ENCODE measurements at places on chromosomes 6 and 20.

GRCh38 chr20:47558295-47559066 is 56.8 kb downstream of the NCOA3 start:
- no peak for DNase-seq

DNA sequence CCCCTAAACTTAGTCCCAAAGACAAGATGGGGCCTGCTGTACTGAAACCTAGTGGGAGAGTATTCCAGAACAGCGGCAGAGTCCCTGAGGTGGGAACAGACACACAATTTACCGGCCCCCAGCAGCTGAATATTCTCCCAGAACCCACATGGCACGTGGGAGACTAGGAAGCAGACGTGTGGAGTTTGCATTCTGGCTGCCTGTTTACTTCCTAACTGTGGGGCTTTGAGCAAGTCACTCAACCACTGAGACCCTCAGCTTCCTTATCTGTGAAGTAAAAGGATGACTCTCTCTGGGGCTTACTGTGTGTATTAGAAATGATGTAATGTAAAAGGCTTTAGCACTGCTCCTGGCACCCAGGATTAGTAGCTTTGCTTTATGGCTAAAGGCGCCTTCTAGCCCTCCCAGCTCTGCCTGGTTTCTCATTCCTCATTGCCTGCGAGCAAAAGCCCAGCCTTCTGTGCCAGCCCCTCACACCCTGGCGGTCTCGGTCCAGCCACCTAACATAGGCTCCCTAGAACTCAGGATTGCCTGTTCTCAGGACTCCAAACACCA is 353.1 kb downstream of the CDC5L start:
- no peak for DNase-seq

- no peak for DNase-seq
Observed at GRCh38 chr6:130982941-130983456, 80.0 kb downstream of the EPB41L2 start.

DNA sequence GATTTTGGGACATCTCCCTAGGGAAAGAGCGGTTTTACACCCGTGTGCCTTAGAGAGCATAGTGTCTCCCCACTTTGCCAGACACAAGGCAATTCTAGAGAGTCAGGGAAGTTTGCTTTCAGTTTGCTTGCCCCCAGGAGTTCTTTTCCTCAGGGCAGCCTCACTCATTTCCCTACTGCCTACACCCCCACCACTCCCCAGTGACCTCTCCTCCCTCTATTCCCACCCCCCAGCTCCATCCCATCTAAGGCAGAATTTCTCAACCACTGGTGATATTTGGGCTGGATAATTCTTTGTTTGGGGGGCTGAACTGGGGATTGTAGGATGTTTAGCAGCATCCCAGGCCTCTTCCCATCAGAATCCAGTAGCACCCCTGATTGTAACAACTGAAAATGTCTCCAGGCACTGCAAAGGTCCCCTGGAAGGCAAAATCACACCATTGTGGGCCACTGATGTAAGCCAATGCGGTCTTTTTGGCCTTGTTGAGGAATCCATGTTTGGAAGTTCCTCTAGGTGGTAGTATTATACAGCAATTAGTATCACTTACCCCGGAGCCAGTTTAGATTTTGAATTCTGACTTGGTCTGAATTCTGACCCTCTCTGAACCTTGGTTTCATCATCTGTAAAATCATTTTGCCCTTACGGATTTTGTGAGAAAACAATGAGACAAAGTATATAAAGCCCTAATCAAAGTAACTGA is 1.3 kb downstream of the EPPIN start:
- no peak for DNase-seq

DNA sequence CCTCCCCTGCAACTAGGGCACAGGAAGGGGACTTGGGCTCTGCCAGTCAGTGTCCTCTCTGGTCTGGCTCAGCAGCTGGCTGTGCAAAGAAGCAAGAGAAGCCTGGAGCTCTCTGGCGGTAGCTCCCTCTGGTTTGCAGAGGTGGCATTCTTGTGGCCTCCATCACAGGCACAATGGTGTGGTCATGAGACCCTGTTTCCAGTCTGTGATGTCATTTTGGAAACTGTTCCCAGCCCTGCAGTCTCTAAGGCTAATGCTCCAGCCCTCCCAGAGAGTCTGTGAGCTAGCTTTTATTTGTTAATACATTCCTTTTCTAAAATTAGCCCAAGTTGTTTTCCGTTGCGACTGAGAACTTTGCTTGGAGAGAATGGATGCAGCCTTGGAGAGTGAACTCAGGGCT is 69.5 kb upstream of the FOXQ1 start:
- no peak for DNase-seq

DNA sequence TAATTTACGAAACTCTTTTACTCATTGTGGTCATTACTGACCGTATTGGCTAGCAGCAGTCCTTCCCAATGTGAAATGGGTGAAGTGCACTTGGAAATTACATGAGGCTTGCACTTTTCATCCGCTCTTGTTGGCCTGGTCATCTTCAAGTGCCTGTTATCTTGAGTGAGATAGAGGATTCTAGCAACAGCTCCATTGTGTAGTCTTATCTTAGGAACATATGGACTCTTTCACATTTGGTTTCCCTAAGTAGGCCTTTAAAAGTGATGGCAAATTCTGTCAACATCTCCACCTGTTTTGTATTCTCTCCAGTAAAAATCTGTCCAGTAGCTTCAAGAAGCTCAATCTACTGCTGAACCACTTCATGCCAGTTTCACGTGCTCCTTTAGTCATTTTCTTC is 114.8 kb upstream of the MARCKS start:
- no peak for DNase-seq

DNA sequence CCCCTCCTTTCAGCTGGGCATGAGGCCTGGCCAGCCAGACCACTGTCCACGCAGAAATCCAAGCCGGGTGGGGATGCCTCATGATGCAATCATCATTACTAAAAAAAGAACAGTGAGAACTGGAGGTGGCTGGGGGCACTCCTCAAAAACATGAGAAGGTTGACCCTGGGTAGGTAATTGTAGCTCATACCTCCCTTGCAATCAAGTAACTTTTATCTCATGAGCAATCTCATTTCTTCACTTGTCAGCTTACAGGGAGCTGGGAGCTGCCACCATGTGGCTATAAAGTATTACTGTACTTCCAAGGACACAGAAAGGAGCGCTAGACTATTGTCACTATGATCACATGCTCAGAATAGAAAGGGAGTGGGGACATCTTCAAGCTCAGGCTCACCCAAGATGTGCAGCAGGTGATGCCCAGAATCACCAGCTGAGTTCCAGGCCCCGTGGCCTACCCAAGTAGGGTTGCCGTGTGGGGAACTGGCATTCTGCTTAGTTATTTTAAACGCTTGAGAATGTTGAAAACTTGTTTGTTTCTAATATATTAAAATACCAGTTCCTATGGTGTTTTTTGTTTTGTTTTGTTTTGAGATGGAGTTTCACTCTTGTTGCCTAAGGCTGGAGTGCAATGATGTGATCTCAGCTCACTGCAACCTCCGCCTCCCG is 3.0 kb upstream of the CDH26 start:
- no peak for DNase-seq

GRCh38 chr20:34538671-34539123 is 19.8 kb upstream of the MAP1LC3A start:
- DNase-seq = peak; percentile 50

GRCh38 chr6:170248111-170248805 is 42.6 kb downstream of the DLL1 start:
- no peak for DNase-seq

DNA sequence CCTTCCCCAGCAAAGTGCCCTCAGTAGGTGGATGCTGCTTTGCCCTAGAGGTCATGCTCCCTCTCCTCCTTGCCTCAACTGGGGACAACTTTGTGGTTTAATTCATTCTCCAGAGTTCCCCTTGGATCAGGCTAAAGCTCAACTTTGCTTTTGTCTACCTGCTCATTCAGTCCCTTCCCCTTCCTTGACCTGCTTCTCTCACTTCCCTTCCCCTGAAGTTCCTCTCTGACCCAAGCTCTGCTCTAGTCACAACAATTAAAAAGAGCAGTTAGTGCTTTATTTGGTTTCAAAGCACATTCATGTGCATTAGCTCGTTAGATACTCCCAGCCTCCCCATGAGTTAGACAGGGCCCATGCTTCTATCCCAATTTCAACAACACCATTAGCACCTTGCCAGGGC is 71.3 kb downstream of the DZANK1 start:
- no peak for DNase-seq

GRCh38 chr6:100886076-100886475 is 4.9 kb upstream of the ASCC3 start:
- DNase-seq = no peak

DNA sequence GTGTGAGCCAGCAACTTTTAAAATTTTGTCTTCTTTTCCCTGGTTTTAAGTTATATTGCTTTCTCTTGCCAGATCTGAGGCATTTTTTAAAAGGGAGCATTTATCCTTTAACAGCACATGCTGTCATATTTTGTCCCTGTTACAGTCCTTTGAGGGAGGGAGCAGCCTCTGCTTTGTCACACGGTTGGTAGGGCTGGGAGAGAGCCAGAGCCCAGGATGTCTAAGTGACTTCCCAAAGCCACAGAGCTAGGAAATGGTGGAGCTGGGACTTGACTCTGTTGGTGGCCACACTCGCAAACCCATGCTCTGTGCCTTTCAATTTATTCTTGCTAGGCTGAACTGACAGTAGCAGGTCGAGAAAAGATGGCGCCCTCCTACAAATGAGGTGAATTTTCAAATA is 80.4 kb upstream of the IYD start:
- DNase-seq = no peak

DNA sequence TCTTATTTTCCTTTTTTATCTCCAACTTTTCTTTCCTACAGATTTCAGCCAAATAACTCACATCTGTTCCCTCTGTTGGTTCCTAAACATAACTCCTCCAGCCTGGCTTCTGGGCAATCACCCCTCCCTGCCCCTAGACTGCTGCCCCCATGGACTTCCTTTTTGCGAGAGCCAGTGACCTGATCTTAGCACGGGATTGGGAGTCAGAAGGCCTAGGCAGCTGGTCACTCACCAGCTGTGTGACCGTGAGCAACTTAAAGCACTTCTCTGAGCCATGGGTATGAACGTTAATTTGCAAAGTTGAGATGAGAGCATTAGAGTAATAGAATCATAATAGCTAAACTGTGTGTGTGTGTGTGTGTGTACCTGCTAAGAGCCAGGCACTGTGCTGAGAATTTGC is 4.5 kb upstream of the MMP9 start:
- DNase-seq = no peak

DNA sequence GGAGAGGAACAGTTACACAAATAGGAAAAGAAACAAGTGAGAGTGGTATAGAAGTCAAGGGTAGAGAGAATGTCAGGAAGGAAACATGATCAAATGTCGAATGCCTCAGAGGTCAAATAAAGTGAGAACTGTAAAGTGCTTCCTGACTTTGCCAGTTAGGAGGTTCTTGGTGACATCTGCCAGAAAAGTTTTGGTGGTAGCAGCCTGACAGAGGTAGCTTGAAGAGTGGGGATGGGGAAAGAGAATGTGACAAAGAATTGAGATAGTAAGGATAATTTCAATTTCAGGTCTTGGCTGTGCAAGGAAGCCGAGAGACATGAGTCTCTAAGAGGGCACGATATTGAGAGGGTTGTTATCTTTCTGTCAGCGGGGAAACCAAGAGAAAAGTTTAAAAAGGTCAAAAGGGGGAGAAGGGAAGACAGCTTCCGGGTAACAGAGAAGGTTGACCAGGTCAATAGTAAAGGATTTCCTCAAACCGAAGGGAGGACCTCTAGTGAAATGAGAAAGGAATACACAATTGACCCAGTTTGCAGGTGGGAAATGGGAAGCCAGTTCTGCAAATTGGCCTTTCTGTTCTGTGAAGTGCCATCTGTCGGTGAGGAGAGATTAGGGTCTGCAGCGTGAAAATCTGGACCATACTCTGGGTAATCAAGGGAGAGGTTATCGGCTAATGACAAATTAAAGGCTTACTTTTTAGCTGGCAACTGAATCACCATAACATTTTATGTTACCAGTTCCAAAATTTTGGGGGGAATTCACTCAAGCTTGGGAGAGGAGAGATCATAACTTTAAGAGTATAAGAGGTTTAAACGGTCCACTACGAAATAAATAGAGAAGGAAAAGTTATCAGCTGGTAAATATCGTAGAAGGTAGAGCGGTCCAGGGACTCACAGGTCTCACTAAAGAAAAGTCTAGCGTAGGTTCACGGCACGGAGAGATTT is 973 bp upstream of the BRD2 start:
- DNase-seq = no peak

- no peak for DNase-seq
Observed at GRCh38 chr6:48743738-48744137, 632.7 kb upstream of the PTCHD4 start.

DNA sequence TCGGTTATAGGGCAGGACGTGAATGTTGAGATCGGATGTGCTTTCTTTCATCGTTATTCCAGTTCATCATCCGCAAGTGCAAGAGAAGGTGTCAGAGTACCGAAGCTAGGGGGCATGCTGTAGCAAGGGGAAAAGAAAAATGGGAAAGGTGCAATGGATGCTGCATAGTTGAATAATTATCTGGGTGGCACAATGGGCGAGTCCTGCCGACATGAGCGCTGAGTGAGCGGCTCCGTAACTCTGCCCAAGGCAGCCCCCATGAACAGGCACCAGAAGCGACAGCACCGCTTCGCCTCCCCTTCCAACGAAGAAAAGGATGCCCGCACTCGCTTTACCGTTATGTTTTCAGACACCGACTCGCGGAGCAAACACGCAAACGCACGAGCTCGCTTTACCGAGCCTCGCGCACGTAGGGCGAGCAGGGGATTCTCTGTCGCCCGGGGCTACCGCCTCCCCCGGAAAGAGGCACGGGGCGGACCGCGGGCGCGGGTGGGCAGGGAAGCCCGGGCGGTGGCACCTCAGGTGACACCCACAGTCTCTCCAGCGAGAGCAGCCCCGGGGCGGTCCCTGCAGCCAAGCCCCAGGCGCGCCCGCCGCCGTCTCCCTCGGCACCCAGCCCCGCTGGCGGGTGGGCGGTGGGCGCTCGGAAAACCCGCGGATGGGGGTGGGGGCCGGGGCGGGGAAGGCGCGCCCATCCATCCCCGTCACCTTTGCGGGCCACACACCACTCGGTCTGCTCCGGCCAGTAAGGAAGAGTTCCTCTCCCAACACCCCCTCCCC is 654 bp downstream of the WASF1 start:
- DNase-seq = peak; percentile 63

GRCh38 chr6:137926207-137926731 is 59.2 kb downstream of the TNFAIP3 start:
- DNase-seq = peak; percentile 19

- DNase-seq = peak; percentile 77
Observed at GRCh38 chr6:89610149-89610642, 28.4 kb downstream of the LYRM2 start.

GRCh38 chr20:34703424-34704176 is 544 bp upstream of the TP53INP2 start:
- DNase-seq = no peak

DNA sequence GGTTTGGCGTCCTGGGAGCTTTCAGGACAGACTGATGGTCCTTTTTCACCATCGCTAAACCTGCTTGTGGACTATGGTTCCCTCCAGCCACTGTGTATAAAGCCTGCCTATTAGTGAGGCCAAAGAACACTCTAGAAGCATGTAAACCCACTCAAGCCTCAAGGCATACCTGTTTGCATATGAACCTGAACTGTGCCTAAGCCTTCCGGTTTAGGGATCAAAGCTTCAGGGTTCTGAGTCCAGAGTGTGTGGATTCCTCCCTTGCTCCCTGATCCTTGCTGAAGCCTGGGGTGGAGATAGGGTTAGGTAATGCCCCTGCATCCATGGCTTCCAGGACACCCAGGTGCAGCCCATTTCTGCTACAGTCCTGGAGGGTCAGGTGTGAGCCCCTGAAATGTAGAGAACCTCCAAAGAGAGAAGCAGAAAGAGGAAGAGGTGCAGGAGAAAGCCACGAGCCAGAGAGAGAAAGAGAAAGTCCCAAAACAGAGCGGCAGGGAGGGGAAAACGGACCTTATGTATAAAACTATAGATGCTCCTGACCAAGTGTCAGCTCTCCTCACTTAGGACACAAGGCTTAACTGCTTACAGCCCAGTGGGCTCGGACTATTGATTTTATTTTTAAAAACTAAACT is 93.3 kb downstream of the SCML4 start:
- DNase-seq = no peak
